ENCODE measurements at places on chromosomes 2 and 18.

GRCh38 chr2:46539327-46540276 is 60.2 kb downstream of the TMEM247 start:
- DNase-seq, result no peak

DNA sequence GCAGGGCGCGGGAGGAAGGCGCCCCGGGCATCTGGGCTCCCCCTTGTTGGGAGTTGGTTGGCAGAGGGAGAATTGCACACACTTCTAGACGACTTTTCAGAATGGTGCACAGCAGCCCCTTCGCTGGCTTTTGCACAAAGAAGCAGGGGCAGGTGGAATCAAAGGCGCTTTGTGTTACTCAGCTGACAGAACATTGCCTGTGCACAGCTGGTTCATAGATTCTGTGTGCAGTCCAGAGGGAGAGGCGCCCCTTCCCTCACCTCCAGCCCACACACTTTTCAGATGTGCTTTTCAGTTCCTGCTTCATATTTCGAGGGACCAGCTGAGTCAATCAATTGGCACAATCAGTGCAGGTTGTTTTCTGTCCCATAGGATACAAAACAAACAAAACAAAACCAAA is 348.4 kb upstream of the RAB12 start:
- DNase-seq, result no peak

GRCh38 chr18:12579775-12580174 is 78.1 kb downstream of the SPIRE1 start:
- DNase-seq, result no peak

DNA sequence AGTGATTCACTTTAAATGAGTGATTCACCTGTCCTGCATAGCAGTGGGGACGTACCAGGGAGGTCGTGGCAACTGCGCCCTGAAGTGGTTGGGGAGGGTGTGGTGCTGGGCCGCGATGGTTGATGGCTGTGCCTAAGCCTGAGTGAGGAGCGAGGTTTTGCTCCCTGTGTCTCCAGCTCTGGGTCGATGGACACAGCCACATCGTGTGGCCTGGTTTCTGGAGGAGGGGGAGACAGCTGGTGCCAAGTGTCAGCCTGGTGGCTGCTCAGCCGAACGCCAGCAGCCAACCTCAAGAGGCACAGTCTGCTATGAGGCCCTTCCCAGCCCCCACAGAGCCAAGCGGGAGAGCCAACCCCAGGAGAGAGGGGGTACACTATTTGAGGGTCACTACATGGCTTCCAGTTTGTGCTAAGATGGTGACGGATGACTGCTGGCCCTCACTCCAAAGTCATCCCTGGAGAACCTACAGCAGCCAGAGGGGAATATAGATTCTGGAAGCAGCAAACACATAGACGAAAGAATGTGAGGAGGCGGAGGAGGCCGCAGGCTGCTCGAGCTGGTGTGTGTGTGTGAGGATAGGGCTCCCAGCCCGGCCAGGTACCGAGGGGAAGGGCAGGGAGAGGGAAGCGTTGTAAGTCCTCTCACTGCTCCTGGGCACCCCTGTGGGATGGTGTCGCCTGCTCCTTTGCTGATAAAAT is 58.6 kb upstream of the OTOF start:
- DNase-seq, result no peak

DNA sequence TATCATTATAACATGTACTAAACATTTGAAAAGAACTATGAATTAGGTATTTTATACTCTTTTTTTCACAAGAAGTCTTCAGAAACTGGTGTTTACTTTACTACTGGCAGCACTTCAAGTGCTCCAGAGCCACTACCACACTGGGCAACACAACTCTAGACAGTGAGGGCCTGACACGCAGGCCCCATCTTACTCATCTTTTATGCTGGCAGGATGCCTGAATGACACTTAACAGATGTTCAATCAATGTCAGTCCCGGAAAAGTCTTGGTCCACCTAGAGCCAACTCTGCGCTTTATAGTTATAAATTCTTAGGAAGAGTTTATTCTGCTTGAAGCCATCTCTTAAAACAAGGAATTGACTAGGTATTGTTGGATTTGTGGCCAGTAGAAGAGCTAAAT is 8.7 kb upstream of the WIPF1 start:
- DNase-seq, result no peak

- DNase-seq, result no peak
Observed at GRCh38 chr2:239814116-239814860, 210.9 kb downstream of the NDUFA10 start.

GRCh38 chr2:128685841-128686496 is 367.3 kb upstream of the HS6ST1 start:
- DNase-seq, result no peak

DNA sequence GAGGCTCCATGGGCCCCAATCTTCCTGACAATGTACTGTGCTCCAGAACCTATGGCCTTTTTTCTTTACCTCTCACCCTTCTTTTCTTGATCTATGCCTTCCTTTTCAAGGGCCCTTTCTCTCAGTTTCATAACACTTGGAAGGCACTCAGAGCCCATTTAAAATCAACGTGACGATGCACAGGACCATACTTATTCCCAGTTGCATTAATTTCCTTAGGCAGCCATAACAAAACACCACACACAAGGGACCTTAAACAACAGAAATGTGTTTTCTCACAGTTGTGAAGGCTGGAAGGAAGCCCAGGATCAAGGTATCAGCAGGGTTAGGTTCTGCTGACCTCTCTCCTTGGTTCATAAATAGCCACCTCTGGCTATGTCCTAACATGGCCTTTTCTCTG is 414.0 kb upstream of the TNP1 start:
- DNase-seq, result no peak

DNA sequence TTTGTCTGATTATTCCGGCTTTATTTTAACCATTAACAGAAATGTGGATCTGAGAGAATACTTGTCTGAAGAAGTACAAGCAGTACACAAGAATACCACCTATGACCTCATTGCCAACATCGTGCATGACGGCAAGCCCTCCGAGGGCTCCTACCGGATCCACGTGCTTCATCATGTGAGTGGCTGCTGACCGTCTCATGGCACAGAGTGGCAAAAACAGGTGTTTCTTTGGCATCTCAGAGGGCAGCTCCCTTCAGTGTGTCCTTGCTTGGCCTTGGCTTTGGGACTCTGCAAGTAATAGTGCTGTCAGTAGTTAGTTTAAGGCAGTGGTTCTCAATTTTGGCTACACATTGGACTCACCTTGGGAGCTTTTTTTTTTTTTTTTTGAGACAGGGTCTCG is 23.1 kb downstream of the SFTPB start:
- DNase-seq, result no peak

DNA sequence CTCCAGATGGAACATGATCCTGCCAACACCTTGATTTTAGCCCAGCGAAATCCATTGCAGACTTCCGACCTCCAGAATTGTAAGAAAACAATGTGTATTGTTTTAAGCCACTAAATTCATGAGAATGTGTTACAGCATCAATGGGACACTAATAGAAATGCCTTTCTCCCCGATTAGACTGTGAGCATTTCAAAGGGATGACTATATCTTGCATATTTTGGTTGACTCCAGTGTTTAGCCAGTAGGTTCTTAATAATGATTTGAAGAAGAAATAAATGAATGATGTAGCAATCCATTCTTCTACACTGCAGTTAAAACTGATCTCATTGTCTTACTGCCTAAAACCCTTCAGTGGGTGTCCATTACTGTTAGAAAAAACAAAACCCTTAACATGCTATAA is 67.4 kb upstream of the ACVR1C start:
- no peak for DNase-seq

DNA sequence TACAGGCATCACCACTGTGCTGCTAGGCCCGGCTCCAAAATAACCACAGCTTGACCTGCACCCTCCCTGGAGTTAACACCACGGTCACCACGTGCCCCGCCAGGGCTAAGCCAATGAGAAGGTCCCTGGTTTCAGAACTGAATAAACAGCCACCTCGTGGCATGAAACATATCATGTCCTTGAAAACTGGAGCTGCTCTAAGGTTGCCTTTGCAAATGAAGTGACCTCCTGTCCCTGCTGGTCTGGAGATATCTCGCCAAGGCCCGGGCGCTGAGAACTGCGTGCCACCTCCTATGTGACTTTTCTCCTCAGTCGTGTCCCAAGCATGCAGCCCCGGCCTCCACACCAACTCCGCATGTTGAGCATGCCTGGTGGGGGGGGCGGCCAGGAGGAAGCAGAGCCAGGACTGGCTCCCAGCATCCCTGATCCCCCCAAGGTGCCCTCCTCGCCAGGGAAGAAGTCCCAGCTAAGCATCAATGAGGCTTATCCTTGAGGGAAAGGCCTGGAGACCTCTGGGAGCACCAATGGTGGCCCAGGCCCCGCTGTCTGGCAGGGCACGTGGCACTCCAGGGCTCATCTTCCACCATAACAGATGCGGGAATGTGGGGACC is 16.3 kb upstream of the KCNG2 start:
- no peak for DNase-seq

DNA sequence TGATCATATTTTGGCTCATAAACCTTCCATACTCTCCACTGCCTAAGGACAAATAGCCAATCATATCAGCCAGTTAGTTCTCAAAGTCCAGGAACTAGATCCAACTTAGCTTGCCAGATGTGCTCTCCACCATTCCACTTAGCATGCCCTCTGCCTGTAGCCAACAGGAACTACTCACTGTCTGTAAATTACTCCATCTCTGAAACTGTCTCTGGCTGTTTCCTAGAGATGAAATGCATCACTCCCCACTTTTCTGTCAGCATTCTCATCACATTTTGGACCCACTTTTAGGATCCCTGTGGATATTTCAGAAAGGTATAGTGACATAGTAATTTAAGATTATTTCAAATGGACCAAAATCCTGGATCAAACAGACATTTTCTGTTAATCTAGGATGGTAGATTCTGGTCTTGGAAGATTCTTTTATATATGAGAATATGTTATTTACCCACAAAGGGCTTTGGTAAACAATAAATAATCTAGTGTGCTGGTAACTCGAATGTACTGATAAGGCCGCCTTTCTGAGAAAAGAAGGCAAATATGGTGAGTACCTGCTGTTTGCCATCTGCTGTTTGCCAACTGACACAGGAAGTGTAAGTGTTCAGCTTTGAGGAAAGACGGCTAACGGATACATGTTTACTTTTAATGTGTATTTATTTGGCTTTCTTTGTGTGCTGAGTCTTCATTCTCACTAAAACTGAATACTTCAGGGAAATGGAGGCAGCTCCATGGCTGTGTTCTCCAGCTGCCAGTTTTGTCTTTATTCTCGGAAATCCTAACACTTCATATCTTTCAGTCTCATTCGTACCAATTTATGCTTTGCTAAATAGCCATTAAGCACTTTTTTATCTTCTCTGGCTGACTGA is 79.5 kb downstream of the EVA1A start:
- no peak for DNase-seq

GRCh38 chr18:38982072-38982471 is 1416.5 kb upstream of the CELF4 start:
- DNase-seq, result no peak

GRCh38 chr2:201931951-201932350 is 101.7 kb upstream of the FZD7 start:
- DNase-seq, result no peak

DNA sequence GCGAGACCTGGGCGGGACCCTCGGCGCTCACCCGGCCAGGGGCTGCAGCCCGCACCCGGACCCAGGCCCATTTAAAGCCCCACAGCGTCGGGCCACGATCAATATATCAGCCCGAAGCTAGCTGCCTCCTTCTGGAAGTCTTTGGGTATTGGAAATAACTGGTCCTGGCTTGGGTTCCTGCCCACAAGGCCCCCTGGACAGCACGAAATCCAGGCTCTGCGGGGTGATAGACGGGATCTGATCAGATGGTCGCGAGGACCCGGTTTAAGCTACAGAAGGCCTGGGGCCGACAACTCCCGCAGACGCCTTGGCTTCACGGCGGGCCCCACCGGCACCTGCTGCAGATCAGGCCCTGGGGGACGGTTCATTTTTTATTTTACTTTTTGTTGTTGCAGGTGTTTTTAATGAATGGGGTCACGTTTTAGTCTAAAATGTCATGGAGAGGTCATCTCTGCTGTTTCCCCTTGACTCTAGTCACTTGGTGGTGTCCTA is 362 bp upstream of the PSTPIP2 start:
- no peak for DNase-seq

DNA sequence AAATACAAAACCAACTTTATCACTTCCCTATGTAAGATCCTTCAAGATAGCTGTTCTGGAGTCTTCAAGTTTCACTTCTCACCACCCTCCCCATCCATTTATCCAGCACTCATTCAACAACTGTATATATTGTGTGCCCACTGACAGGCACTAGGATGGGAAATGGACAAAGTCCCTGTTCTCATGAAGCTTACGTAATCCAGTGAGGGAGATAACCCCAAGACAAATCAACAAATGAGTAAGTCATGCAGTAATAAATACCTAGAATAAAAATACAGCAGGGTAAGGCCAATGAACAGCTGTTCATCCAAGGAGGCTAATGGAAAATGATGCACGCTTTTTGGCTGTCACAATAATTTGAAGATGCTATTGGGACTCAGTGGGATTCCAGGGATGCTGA is 133.8 kb downstream of the MEMO1 start:
- DNase-seq, result no peak

- no peak for DNase-seq
Observed at GRCh38 chr2:217954469-217954868, 48.3 kb downstream of the TNS1 start.

GRCh38 chr2:23708771-23709170 is 218.2 kb downstream of the ATAD2B start:
- DNase-seq, result no peak

GRCh38 chr2:126857502-126857901 is 41.2 kb upstream of the TEX51 start:
- no peak for DNase-seq

DNA sequence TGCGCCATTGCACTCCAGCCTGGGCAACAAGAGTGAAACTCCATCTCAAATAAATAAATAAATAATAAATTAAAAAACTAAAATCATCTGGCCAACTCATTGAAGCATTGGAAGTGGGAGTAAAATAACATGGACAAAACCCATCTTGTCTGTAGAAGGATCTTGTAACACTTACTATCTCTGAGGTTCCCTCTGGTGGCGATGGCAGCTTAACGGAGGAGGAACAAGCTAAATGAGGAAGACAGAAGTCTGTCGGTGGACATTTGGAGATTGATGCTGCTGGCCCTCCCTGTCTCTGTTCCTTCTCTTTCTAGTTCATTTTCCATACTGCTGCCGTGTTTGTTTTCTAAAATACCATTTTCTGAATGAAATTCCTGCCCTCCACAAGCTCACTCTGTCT is 43.4 kb downstream of the ZCCHC2 start:
- DNase-seq, result peak; percentile 51

DNA sequence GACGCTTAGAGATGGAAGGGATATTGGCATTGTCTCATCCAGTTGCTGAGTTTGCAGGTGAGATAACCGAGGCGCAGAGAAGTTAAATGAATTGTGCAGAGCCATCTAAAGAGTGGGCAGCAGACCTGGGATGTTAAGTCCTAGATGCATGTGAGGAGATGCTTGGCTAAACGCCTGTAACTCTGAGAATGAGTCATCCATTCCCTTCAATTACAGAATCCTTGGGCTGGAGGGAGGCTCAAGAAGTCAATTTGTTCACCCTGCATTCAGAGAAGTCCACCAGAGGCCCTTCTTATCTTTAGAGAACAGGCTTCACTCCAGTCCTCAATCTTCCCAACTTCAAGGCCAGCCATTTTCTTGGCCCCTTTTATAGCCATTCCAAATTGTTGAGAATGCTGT is 1.6 kb downstream of the EHD3 start:
- no peak for DNase-seq
